ENCODE measurements at places on chromosomes 3 and 15. TPM values are rescaled to one million over a fixed set of nuclear protein-coding genes. Genes with fewer than 3 reads are reported as not detected.

The PPP2R3A gene
- 7.0 TPM for total RNA-seq

The TYRO3 gene
- 4.3 TPM for total RNA-seq

The FANCD2OS gene
- total RNA-seq, result not detected

The GPR160 gene
- 0.28 TPM for total RNA-seq

The SLC12A8 gene
- total RNA-seq, result 79.0 TPM

The BNC1 gene
- total RNA-seq, result 7.3 TPM

The GRK7 gene
- total RNA-seq, result not detected

The FAM81A gene
- total RNA-seq, result 0.18 TPM

The MCTP2 gene
- total RNA-seq, result 8.7 TPM

The AHSG gene
- not detected for total RNA-seq

The SLC28A2 gene
- total RNA-seq, result not detected

The INSYN1 gene
- total RNA-seq, result 5.1 TPM

The CDAN1 gene
- total RNA-seq, result 10.5 TPM

The IRAK2 gene
- 5.5 TPM for total RNA-seq

The RGMA gene
- total RNA-seq, result 0.46 TPM

The CA12 gene
- 42.1 TPM for total RNA-seq

The SQOR gene
- 96.5 TPM for total RNA-seq

The TIGIT gene
- total RNA-seq, result not detected

The CHP1 gene
- total RNA-seq, result 85.9 TPM

The MORC1 gene
- not detected for total RNA-seq

The ERICH6 gene
- not detected for total RNA-seq

The IMPG2 gene
- 0.14 TPM for total RNA-seq

The NPAP1 gene
- not detected for total RNA-seq

The FMN1 gene
- 1.0 TPM for total RNA-seq

The SCAMP5 gene
- 1.6 TPM for total RNA-seq

The GPR176 gene
- 108 TPM for total RNA-seq

The HDC gene
- total RNA-seq, result not detected

The ACP3 gene
- 1.3 TPM for total RNA-seq

The SMAD6 gene
- 31.3 TPM for total RNA-seq

The CYFIP1 gene
- 82.9 TPM for total RNA-seq

The COLQ gene
- 0.46 TPM for total RNA-seq

The CHCHD6 gene
- 14.3 TPM for total RNA-seq

The TJP1 gene
- total RNA-seq, result 47.9 TPM
